Naive thymus-derived CD8-positive, alpha-beta T cell (primary cell): ENCODE measurements at places on chromosomes 11 and 22.

GRCh38 chr11:127552446-127552845 lies 551.9 kb upstream of the KIRREL3 start:
- DNase-seq, result no peak

GRCh38 chr22:36144886-36145541 lies 15.5 kb downstream of the APOL3 start:
- DNase-seq, result no peak

- DNase-seq, result no peak
Observed at GRCh38 chr22:23709107-23709506, 18.3 kb downstream of the RGL4 start.

DNA sequence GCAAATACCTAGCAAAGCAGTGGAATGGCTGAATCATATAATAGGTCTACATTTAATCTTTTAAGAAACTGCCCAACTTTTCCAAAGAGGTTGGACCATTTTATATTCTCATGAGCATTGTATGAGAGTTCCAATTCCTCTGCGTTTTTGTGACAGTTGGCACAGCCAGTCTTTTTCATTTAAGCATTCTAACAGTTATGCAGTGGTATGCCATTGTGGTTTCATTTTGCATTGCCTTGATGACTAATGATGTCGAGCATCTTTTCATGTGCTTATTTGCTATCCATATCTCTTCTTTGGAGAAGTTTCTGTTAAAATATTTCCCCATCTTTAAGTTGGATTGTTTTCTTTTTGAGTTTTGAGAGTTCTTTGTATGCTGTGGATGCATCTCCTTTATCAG lies 38.7 kb downstream of the EIF3F start:
- no peak for DNase-seq

DNA sequence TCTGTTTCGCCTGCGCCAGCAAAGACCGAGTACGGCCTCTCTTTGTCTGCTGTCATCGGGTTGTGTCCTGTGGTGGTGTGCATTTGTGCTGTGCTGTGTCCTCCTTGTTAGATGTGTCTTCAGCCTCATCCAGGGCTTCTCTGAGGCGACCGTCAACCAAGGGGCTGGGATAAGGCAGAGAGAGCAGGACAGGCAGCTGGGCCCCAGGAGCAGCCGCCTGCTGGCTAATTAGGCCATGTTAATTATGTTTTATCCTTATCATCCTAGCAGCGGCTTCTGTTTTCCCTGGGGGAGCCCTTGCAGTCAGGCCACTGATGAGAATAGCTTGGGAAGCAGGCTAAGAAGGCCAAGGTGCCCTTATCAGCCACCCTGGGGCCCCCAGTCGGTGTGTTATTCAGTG lies 40.7 kb upstream of the TTC12 start:
- no peak for DNase-seq

DNA sequence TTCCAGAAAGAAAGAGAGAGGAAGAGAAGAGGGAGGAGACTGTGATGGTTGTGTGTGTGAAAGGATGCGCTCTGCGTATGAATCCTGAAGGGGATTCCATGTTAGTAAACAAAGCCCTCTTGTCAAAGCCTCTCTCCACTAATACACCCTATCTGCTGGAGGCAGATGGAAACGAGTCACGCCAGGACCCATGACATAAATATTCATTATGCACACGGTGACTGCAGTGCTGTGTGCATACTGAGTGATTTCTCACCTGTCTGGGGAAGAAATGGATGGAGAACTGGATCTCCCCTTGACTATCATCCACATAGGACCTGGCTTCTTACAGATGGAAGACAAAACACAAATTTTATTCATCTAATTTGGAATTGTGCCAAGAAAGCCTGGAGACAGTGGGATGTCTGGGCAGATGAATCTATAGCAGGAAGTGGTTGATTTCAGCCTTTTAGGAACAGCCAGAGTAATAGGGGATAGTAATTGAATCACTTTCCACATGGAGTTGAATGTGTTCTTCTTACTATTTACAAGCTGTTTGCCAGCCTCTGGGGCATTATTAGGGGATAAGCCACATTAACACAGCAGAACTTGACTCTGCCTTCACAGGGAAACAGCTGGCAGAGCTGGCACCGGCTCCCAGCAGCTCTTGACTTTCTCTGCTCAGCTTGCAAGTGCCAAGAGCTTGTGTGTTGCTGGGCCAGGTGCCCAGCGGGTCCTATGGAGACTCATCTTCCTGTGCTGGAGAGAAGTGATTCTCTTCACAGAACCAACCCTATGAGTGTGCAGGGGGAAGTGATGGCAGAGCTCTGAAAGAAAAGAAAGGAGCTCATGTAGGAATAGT lies 9.0 kb downstream of the MTNR1B start:
- DNase-seq, result no peak

GRCh38 chr11:9512370-9513019 lies 51.7 kb downstream of the ZNF143 start:
- DNase-seq, result no peak

GRCh38 chr11:14577835-14578529 lies 57.8 kb upstream of the PSMA1 start:
- no peak for DNase-seq

DNA sequence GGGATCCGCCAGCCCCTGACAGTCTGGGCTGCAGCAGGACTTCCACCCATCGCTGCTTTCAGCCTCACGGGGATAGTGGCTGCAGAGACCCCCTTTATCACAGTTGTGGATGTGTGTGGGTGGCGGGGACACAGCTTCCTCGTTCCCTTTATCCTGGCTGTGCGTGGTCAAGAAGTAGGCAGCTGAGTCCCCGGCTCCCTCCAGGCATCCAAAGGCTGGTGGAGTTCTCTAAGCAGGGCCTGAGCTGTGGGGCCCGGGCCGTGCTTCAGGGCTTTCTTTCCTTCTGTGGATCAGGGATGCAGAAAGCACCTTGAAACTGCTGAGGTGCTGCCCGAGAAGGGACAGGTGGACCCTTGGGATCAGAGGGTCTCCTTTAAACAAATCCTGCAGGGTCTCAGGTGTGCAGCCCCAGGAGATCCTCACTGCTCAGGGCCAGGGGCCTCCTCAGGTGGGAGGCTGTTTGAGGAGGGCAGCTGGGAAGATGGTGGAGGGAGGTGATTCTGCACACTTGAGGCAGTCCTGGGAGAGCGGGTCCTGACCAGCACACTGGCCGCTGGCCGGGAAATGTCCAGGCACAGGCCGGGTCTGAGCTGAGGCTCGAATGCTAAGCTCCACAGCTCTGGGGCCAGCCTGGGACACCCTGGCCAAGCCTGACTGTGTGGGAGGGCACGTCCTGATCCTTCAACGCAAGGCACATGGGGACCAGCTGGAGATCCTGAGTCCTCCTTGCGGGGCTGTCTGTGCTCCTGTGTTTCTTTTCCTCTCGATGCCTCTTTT lies 1024.3 kb downstream of the BRD1 start:
- no peak for DNase-seq

DNA sequence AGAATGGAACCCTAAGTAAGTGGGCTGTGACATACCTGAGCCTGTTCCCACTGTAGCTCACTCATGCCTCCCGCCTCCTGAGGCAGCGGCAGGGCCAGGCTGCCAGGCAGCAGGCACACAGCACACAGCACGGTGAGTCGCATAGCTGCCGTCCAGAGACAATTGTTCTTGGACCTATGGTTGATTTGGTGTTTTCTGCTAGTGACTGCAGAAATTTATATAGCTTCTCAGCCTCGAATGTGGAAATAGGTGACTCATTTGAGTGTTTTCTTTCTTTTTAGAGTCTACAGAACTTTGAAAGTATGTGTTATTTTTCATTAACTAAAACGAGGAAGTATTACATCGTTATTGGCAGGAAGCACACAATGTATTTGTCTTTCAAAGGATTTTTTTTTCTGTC lies at the start of gene MMP7:
MMP7 (minus strand) TSS at position 190 of the 400 bp plus-strand sequence; CDS start at position 143, 47 bp downstream.
- DNase-seq, result no peak

GRCh38 chr11:71215425-71215965 lies 36.9 kb downstream of the SHANK2 start:
- no peak for DNase-seq
